ENCODE measurements at places on chromosomes 2 and 18.

DNA sequence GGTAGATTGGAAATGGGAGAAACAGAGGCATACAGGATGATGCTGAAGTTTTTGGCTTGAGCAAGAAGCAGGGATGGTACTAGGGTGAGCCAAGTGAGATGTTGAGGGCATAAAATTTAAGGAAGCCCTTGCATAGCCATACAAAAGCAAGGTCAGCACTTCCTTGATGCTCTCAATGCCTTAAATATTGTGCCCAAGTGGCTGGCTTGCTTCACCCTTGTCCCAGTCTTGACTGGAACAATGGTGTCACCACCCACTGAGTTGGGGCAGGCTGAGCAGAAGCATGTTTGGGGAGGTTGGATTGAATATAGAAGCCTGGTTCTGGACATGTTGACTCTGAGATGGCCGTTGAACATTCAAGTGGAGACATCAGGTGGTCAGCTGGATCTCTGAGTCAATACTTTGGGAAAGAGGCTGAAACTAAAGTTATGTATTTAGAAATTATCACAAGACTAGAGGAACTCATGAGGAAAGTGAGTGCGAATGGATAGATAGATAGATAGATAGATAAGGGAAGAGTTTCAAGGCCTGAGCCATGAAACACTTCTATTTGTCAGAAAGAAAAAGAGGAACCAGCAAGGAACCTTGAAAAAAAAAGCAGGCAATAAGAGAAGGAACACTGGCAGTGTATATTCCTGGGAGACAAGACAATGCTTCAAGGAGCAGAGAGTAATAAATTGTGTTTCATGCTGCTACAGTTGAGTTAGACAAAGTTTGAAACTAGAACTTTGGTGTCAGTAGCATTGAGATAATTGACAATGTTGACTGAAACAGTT, 43.0 kb upstream of the HNMT start:
- DNase-seq = no peak

GRCh38 chr18:12060182-12060870, 33.3 kb upstream of the ANKRD62 start:
- no peak for DNase-seq

DNA sequence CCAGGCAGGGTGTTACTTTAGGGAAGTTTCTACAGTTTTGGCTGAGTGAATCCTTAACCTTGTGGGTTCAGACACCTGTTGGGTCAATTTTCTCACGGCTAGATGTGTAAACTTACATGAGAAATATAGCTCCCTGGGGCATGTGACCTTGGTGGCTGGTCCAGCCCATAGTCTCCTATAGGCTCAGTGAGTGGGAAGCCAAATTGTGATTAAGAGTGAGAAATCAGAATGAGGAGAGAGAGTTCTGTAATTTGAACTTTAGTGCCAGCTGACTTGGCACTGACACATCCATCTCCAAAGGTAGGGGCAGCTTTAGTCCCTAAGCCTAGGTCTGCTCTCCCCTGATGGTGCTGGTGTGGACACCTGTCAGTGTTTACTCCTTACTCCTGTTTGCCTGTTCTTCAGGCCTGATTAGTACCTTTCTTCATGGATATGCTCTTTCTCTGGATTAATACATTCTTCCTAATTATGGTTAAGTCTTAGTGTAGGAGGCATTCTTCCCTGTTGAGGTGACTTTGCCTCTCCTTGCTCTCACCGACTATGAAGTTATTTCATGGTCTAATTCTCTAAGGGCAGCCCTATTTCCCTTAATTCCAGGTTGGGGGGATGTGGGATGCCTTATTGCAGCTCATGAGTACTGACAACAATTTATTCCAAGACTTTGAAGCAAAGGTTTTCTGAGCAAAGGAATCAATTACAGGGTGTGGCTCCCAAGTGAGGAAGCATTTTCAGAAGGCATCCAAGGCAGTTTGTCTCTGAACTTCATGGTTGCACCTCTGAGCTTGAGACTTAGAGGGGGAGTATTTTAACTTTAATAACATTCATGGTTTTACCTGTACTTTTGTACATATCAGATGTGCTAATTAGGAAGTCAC, 177.3 kb downstream of the DYSF start:
- no peak for DNase-seq

GRCh38 chr2:48588745-48589144, 28.9 kb upstream of the GTF2A1L start:
- DNase-seq = no peak

GRCh38 chr18:60555625-60556024, 183.1 kb upstream of the MC4R start:
- no peak for DNase-seq

DNA sequence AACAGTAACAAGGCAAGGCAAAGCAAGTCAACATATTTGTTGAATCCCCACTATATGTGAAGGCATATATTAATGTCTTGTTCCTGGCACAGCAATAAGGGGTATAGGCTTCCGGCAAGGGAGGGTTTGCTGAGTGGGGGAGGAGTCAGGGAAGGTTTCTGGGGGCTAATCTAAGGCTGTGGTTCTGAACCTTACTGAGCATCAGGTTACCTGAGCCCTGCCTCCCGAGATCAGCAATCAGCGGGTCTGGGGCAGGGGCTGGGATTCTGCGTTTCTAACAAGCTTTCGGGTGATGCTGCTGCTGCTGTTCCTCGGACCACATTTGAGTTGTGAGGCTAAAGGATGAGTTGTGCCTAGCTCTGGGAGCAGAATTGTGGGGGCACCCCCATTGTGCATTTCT, 401.7 kb upstream of the SPRED2 start:
- no peak for DNase-seq

GRCh38 chr2:182980652-182981051, 57.6 kb downstream of the NCKAP1 start:
- no peak for DNase-seq

DNA sequence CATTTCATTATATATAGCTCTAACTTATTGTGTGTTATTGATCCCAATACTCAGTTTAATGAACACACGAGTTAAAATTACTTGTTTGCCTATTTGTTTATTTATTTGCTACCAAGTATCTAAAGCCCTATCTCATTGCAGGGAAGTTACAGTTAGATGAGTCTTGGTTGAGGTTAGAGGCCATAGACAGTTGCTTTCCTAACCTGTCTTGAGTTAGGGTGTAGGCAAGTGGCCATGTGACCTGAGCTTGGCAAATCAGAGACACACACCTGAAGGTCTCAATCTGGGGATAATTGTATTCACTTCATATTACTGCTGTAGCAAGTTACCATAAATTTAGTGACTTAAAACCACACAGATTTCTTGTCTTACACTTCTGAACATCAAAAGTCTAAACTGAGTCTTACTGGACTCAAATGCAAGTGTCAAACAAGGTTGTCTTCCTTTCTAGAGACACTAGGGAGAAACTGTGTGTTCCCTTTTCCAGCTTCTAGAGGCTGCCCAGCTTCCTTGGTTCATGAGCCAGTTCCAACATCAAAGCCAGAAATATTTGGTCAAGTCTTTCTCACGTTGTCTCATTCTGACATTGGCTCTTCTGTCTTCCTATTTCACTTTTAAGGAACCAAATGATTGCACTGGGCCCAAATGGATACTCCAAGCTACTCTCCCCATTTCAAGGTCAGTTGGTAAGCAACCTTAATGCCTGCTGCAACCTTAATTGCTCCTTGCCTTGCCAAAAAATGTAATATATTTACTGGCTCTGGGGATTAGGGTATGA, 39.7 kb downstream of the COL3A1 start:
- no peak for DNase-seq

DNA sequence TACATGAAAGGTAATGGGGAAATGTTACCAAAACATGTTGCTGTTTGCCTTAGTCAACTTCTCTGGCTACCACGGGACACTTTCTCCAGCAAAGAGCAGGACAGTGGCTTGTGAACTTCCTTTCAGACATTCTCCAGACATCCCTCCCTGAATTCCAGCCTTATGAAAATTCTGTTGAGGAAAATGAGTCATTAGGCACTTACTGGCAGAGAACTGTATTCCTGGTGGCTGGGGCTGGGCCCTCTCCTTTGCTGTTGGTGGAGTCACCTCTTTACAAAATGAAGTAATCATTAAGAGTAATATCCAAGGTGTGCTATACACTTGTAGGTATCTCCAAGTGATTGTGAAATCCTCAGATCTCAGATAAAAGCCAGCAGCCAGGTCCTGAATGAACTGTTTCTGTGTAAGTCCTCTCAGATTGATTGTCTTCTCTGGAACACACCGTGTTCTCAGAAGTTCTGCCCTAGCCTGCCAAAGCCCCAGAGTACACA, 1.3 kb upstream of the FAP start:
- no peak for DNase-seq

DNA sequence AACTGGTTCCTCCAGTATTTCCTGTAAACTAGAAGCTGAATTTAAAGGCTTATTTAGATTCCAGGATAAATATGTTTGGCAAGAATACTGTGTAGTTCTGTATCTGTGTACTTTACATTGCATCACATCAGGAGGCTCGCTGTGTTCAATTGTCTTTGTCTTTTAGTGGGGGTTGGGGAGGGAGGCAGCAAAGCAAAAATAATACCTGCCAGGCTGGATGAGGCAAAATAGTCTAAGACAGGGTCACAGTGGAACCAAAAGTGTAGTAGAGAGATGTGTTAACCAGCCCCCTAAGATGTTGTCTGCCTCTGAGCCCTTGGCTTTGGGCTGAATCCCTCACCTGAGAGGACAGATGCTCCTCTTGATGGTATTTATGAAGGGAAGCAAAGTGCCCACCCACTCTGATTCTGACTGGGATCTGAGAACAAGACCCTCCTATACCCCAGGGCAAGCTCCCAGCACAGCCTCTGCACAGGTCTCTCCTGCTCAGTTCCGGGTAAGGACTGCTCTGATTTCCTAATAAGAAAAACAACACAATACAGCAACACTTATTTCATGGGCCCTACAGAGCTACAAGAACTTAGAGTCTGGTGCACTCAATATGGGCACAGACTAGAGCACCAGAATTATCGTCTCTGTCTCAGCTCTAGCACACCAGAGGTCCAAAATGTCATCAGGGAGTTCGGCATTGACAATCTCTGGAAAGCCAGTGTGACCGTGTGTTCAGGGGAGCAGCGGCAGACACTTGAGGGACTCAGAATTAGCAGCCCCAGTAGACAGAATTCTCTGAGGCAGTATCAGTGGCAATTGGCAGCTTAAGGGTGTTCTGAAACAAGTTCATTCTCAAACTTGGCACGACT, 7.2 kb upstream of the AFTPH start:
- DNase-seq = no peak

- DNase-seq = no peak
These were observed 278.4 kb upstream of the STON1 start for GRCh38 chr2:48251437-48252148.

GRCh38 chr2:140359056-140359771, 1579.0 kb upstream of the NXPH2 start:
- DNase-seq = no peak

- no peak for DNase-seq
These were observed 83.1 kb downstream of the FARSB start for GRCh38 chr2:222572751-222573174.

GRCh38 chr2:180352620-180353019, 345.5 kb upstream of the CWC22 start:
- DNase-seq = no peak

- DNase-seq = no peak
These were observed 715 bp upstream of the MEMO1 start for GRCh38 chr2:32011485-32011960.

- no peak for DNase-seq
These were observed 66.7 kb upstream of the RPL31 start for GRCh38 chr2:100935372-100935752.

DNA sequence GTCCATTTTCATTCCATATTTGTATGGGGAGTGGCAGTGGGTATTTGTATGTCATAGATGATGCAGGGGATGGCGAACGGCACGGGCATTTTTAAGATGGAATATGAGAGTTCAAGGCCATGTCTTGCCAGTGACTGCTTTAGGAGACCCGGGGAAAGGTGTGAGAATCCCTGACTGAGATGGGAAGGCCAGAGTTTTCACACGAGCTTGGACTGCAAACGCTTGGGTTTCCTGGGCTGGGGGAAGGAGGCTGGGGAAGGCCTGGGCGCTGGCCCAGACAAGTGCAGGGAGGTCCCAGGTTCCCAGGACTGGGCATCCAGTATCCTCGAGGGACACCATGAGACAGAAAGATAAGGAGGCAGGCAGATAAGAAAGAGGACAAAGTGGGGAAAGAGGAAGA, 35.2 kb downstream of the CNGA3 start:
- no peak for DNase-seq

- no peak for DNase-seq
These were observed 451.1 kb downstream of the TGIF1 start for GRCh38 chr18:3901042-3901441.

Measured in GM12864 (cell line).